Heart right ventricle (tissue), 16 donors: ENCODE measurements at places on chromosomes 1 and 21.

DNA sequence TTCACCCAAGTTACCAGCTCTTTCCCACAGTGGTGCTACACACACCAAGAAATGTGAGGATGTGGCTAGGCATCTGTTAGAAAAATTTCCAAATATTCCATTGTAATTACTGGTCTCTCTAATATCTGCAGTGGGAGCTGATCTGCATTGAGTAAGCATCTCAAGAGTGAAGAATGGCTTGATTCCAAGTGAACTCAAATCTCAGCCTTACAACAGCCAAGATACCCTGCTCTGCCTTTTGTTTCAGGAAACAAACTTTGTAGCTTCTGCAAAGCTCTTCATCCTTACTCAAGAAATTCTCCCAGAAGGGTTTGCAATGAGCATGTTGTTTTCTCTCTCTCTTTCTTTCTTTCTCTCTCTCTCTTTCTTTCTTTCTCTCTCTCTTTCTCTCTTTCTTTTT lies 181.1 kb downstream of the FCRL5 start:
- H3K27ac ChIP-seq = no peak overlapping the region
- no peak for DNase-seq
- no peak overlapping the region for H3K4me3 ChIP-seq
- H3K4me1 ChIP-seq = no peaks in the 10 kb centered on the region
- no peaks in the 10 kb centered on the region for H3K36me3 ChIP-seq
- no peaks in the 10 kb centered on the region for H3K27me3 ChIP-seq

GRCh38 chr1:156959414-156959813 lies 39.0 kb downstream of the LRRC71 start:
- no peaks in the 10 kb centered on the region for H3K27me3 ChIP-seq
- no peak overlapping the region for H3K4me3 ChIP-seq
- no peaks in the 10 kb centered on the region for H3K4me1 ChIP-seq

DNA sequence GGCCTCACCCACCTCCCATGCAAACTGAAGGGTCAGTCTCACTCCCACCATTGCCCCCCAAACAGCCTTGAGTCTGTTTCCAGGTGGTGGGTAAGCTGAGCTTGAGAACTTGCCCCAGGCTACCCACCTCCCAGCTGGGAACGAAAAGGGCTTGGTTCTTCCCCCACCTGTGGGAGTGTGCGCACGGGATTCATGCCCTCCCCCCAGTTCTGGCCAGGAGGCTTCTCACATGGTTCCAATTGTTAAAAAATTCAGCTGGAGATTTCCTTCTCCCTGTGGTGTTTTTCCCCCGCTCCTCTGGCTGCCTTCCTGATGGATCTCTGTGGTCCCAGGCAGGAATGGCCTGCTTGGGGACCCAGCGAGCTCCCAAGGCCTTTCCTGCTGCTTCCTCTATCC lies 81.8 kb upstream of the C21orf91 start:
- H3K36me3 ChIP-seq = no peaks in the 10 kb centered on the region
- no peak overlapping the region for H3K27ac ChIP-seq
- H3K27me3 ChIP-seq = no peaks in the 10 kb centered on the region

GRCh38 chr1:72371259-72372035 lies 89.1 kb upstream of the NEGR1 start:
- no peaks in the 10 kb centered on the region for H3K4me1 ChIP-seq
- no peaks in the 10 kb centered on the region for H3K27me3 ChIP-seq
- no peaks in the 10 kb centered on the region for H3K36me3 ChIP-seq

- H3K27me3 ChIP-seq = no peaks in the 10 kb centered on the region
- DNase-seq = no peak
- no peak overlapping the region for H3K4me3 ChIP-seq
- no peaks in the 10 kb centered on the region for H3K4me1 ChIP-seq
- peaks cover 9% of the 10 kb centered on the region for H3K36me3 ChIP-seq
Measured at GRCh38 chr1:107572674-107573211, 392.2 kb downstream of the VAV3 start.

- no peaks in the 10 kb centered on the region for H3K27me3 ChIP-seq
- H3K4me3 ChIP-seq = peak overlapping the region; percentile 10
- H3K27ac ChIP-seq = no peak overlapping the region
Measured at GRCh38 chr1:8343464-8344001, 25.6 kb downstream of the SLC45A1 start.

DNA sequence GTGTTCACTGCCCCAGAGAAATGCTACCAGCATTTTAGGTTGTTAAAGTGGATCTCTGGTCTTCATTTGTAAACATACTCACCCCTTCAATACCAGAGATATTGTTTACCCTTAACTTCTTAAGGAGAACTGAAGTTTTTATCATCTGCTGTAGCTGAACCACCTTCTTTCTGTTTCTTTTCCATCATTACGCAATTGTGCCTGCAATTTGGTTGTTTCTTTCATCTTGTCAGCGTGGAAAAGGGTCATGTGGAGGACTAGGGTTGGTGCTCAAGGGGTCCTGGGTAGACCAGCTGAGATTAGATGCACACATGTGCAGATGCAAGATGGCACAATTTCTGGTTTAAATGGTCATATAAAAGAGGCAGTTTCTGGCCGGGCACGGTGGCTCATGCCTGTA lies 23.0 kb downstream of the GART start:
- DNase-seq = no peak
- H3K4me1 ChIP-seq = no peaks in the 10 kb centered on the region
- no peaks in the 10 kb centered on the region for H3K36me3 ChIP-seq
- H3K27me3 ChIP-seq = no peaks in the 10 kb centered on the region
- no peak overlapping the region for H3K27ac ChIP-seq
- no peak overlapping the region for H3K4me3 ChIP-seq

GRCh38 chr1:113542221-113542701 lies 151.9 kb downstream of the MAGI3 start:
- no peaks in the 10 kb centered on the region for H3K27me3 ChIP-seq
- DNase-seq = no peak
- H3K4me1 ChIP-seq = no peaks in the 10 kb centered on the region
- no peak overlapping the region for H3K4me3 ChIP-seq
- H3K27ac ChIP-seq = no peak overlapping the region
- H3K36me3 ChIP-seq = no peaks in the 10 kb centered on the region

DNA sequence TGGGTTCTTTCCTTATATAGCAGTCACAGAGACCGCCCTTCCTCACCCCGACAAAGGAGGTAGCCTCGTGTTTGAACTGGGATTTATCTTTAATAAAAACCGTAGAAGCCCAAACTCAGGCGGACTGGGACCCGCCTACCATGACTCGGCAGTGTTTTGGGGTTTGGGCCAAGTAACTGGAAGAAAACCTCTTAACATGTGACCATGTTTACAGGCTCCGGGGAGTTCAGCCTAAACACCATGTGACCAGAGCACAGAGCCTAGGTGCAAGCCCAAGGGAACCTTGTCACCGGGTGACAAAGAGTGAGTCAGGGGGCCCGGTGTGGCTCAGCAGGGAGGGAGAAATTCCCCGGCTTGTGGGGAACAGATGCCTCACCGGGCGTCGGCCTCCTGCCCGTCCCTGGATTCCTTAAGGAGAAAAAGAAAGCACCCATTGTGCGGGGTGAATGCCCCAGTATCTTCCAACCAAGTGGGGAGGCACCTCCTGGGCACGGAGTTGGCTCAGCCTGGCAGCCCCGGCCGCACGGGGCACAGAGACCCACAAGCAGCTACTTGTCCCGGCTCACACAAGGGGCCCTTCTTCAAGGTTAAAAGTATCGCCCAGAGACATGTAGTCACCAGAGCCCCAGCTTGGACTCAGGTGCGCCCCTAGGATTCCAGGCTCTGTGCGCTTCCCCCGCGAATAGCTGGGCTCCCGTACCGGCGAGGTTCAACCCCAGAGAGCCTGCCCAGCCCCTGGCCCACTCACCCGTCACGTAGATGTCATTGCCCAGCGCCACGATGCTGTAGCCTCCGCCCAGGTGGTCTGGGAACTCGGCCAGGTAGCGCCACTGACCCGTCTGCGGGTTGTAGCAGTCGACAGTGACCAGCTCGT lies 1.4 kb downstream of the KLHL21 start:
- peak overlapping the region; percentile 90 for H3K4me3 ChIP-seq
- DNase-seq = peak; percentile 60
- H3K4me1 ChIP-seq = peaks cover 25% of the 10 kb centered on the region

- no peaks in the 10 kb centered on the region for H3K36me3 ChIP-seq
- DNase-seq = no peak
- H3K27me3 ChIP-seq = peaks cover 10% of the 10 kb centered on the region
- H3K4me1 ChIP-seq = no peaks in the 10 kb centered on the region
- H3K4me3 ChIP-seq = no peak overlapping the region
- H3K27ac ChIP-seq = no peak overlapping the region
Measured at GRCh38 chr1:25103164-25103795, 129.0 kb downstream of the SYF2 start.

- no peaks in the 10 kb centered on the region for H3K27me3 ChIP-seq
- no peak for DNase-seq
- H3K4me3 ChIP-seq = no peak overlapping the region
Measured at GRCh38 chr1:230865062-230865817, 3.1 kb downstream of the C1orf198 start.

DNA sequence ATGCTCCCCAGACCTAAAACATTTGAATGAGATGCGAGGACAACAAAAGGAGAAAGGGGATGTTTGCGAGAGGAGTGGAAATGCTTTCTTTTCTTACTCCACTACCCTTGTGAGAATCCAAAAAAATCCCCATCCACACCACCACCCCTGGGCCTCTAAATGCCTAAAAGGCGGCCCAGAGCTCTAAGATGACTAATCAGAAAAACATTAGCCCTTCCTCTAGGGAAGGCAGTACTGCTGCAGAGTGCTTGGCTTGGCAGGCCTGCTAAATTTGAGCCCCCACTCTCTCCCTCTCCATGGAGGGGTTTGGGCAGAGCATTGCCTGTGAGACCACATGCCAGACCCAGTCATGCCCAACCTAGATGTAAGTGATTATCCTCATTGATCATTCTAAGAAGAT lies 347.9 kb downstream of the USH2A start:
- H3K27ac ChIP-seq = no peak overlapping the region
- no peaks in the 10 kb centered on the region for H3K27me3 ChIP-seq
- H3K4me1 ChIP-seq = no peaks in the 10 kb centered on the region
- H3K4me3 ChIP-seq = no peak overlapping the region

- H3K36me3 ChIP-seq = no peaks in the 10 kb centered on the region
- peaks cover 29% of the 10 kb centered on the region for H3K27me3 ChIP-seq
- H3K27ac ChIP-seq = no peak overlapping the region
- H3K4me1 ChIP-seq = no peaks in the 10 kb centered on the region
- no peak for DNase-seq
Measured at GRCh38 chr1:29761159-29761928, 525.0 kb downstream of the PTPRU start.

DNA sequence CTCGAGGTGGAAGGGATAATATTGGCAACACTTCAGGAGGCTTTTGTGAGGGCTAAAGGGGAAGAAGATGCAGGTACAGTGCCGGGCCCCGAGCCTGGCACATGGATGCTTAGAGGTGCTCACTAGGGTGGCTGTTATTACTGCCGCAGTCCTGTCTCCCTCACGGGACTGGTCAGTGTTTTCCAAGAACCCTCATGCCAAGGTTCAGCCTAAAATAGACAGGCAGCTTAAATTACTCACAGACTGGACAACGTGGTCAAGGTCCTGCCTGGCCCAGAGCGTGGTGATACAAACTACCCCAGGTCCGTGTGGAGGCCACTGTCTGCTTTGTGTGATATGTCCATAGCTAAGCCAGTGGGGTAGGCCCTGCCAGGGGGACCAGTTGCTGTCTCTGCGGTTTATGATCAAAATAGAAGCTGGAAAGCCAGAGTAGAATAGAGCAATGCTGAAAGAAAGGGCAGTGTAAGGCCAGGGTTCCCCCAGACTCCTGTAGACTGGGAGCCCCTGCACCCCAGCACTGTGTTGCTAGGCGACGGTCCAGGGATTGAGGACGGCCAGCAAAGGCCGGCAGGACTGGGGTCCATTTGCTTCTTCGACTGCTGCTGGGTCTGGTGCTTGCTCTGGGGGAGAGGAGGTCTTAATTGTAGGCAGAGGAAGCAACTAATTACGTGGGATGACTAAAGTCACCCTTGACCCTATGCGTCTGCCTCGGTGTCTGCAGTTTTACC lies 36.1 kb downstream of the ELAPOR1 start:
- no peaks in the 10 kb centered on the region for H3K36me3 ChIP-seq
- no peak overlapping the region for H3K4me3 ChIP-seq
- H3K4me1 ChIP-seq = peaks cover 12% of the 10 kb centered on the region
- no peak overlapping the region for H3K27ac ChIP-seq
- DNase-seq = no peak

DNA sequence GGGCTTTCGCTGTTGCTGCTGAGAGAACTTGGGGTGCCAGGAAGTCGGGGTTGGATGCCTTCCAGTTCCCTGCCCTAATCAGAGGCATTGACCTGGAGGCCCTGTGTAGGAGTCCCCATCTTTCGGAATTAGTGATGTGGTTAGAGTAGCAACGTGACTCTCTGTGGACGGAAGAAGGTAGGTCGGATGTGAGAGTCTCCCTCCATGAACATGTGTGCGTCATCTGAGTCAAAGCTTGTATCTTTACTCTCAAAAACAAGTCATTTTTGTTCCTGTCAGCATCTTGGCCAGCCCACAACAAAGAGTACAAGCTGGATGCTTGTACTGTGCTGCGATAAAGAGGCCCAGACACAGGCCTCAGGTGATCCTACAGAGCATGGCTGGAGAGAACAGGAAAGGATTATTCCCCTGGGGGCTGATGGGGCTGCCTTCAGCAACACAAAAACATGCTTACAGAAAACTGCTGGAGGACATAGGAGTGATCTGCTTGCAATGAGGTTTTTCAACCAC lies 31.0 kb upstream of the IL10 start:
- H3K4me3 ChIP-seq = no peak overlapping the region
- no peak for DNase-seq
- no peaks in the 10 kb centered on the region for H3K27me3 ChIP-seq
- no peak overlapping the region for H3K27ac ChIP-seq
- H3K4me1 ChIP-seq = no peaks in the 10 kb centered on the region

- H3K4me1 ChIP-seq = no peaks in the 10 kb centered on the region
- no peak for DNase-seq
- H3K36me3 ChIP-seq = no peaks in the 10 kb centered on the region
- peaks cover 20% of the 10 kb centered on the region for H3K27me3 ChIP-seq
- H3K27ac ChIP-seq = no peak overlapping the region
Measured at GRCh38 chr1:40341491-40342380, 24.6 kb upstream of the COL9A2 start.

DNA sequence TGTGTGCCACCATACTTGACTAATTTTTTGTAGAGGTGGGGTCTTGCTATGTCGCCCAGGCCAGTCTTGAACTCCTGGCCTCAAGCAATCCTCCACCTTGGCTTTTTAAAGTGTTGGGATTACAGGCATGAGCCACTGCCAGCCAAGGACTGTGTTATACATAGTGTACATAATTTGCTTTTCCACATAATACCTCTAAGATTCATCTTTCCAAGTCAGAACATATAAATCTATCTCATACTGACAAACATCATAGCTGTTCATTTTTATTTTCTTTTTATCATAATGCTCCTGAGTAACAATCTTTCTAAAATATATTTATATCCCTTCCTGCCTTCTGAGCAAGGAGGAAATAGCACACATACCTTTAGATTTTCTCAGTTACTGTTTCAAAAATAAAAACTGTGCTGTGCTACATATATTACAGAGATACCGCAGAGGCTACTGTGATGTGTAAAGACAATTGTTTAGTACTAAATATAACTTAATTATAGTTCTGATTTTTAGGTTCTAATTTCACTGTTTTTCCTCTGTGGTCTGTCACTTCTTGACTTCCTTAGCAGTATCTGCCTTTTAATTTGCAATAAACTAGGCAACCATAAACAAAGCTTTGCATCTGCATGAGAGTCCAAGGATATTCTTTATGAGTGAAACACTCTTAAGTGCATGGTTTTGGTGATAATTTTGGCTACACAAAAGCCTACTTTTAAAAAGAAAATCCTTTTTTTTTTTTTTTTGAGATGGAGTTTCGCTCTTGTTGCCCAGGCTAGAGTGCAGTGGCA lies 59.3 kb downstream of the EYA3 start:
- no peaks in the 10 kb centered on the region for H3K4me1 ChIP-seq
- DNase-seq = no peak
- no peak overlapping the region for H3K27ac ChIP-seq
